ENCODE measurements at places on chromosomes 5 and 9. TPM values are rescaled to one million over a fixed set of nuclear protein-coding genes. Genes with fewer than 3 reads are reported as not detected.

GADD45G gene
- total RNA-seq = 15.8 TPM

CCL28 gene
- total RNA-seq = 3.4 TPM

FAM221B gene
- not detected for total RNA-seq

EIF4E1B gene
- not detected for total RNA-seq

TMED9 gene
- 142 TPM for total RNA-seq

CSF1R gene
- total RNA-seq = not detected

ANKRD34B gene
- total RNA-seq = 2.9 TPM

PCDHGC3 gene
- 13.3 TPM for total RNA-seq

LRRC70 gene
- 1.7 TPM for total RNA-seq

OMD gene
- not detected for total RNA-seq

PTPDC1 gene
- total RNA-seq = 10.0 TPM

SYK gene
- 5.4 TPM for total RNA-seq

All from GM23338 (cell line).